Activated T-cell treated with anti-CD3 and anti-CD28 coated beads, Interleukin-2, amount 50 U/mL, for 72 hours (primary cell): ENCODE measurements at places on chromosomes 16 and 17.
A peak's percentile ranks its signal among the peaks of the same experiment; 100 is the strongest.

- DNase-seq, result no peak
Measured at GRCh38 chr16:78150233-78150632, 50.8 kb downstream of the WWOX start.

DNA sequence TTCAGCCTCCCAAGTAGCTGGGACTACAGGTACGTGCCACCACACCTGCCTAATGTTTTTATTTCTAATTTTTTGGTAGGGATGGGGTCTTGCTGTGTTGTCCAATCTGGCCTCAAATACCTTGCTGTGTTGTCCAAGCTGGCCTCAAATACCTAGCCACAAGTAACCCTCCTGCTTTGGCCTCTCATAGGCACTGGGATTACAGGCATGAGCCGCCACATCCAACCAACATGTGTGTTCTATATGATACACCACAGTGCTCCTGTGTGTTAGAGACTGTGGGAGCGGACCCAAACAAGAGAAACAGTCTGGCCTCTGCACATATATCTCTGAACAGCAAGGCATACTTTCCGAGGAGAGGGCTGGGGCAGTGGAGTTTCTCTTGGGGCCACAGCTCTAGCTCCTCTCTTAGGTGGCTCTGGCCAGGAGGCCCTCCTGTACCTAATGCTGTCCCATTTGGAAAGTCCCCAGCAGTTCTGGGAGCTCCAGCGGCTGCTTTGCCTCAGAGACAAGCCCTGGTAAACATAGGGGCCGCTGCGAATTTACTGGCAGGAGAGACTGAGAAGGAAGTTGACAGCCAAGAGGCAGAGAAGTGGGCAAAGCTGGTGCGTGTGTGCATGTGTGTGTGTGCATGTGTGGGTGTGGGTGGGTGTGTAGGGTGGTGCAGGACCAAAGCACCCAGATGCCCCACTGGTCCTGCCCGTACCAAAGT is 95.0 kb downstream of the RAB11FIP4 start:
- no peak for DNase-seq

DNA sequence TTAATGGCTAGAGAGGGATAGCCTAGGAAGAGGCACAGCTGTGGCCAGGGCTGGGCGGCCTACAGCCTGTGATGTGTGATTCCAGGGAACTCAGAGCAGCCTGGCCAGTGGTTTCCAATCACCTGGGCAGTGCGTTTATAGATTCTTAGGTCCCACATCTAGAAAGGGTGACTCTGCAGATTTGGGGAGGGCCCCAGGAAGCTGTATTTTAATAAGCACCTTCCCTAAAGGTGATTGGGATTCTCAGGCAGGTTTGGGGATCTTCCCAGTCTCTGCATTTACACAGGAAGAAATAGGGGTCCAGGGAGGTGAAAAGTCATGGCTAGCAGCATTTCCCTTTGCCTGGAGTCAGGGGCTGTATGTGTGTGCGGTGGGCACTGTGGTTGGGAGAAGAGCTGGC is 9.5 kb downstream of the SPNS2 start:
- DNase-seq, result no peak

- DNase-seq, result no peak
Measured at GRCh38 chr17:63974594-63975192, 2.0 kb upstream of the SCN4A start.

GRCh38 chr17:45145035-45145389 is 3.3 kb upstream of the HEXIM1 start:
- DNase-seq, result no peak

DNA sequence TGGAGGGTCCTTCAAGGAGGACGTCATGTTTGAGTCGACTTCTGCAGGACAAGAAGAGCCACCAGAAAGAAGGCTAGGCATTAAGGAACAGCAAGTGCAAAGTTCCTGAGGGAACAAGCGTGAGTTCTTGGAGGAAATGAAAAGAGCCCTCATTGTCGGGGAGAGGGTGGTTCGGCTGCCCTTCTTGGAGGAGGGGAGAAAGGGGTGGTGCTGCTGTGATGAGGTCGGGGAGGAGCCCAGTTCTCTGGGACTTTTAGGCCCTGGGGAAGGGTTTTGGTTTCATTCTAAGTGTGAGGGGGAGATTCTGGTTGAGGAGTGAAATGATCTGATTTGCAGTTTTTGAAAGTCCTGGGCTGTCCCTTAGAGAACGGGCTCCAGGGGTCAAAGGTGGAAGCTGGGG is 4.1 kb downstream of the BICDL2 start:
- no peak for DNase-seq

GRCh38 chr17:58059141-58059540 is 24.1 kb upstream of the DYNLL2 start:
- DNase-seq, result no peak

- no peak for DNase-seq
Measured at GRCh38 chr17:82849076-82849945, 9.5 kb upstream of the ZNF750 start.

- DNase-seq, result no peak
Measured at GRCh38 chr16:89202422-89203215, 2.3 kb upstream of the SLC22A31 start.

GRCh38 chr17:72353502-72353901 is 232.7 kb downstream of the SOX9 start:
- no peak for DNase-seq

GRCh38 chr17:62923258-62924150 is 42.5 kb upstream of the TANC2 start:
- DNase-seq, result no peak

- no peak for DNase-seq
Measured at GRCh38 chr17:69909389-69909788, 165.6 kb upstream of the KCNJ16 start.

DNA sequence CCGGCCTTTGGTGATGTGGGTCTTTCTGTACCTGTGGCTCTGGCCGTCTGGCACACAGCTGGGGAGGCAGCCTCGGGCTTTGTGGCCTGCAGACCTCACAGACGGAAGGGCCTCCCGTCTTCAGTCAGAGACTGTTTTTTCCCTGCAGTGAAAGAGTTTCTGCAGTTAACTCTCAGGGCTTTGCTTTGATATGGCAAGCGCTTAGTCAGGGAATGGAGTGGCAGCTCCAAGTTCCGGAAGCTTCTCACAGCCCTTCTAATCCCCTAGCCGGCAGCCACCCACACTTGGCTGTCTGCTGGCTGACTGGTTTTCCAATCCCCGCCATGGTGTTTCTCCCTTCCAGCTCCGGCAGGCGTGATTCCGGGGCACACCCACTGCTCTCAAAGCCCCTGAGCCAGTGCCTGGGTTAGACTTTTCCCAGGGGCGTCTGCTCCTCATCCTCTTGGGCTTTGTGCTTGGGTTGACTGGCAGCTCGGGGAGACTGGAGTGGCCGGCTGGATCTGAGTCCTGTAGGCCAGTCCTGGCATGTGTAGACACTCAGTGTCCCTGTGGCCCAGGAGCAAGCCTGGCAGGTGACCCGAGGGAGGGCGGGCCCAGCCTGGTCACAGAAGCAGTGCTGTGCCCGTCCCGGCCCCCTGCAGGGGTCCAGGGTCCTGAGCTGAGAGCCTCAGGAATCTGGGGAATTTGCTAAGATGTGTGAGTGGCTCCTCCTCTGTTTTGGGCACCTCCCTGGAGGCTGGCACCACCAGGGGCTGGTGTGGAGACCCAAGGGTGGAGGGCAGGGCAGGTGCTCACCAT is 29.9 kb downstream of the BAIAP2 start:
- no peak for DNase-seq

DNA sequence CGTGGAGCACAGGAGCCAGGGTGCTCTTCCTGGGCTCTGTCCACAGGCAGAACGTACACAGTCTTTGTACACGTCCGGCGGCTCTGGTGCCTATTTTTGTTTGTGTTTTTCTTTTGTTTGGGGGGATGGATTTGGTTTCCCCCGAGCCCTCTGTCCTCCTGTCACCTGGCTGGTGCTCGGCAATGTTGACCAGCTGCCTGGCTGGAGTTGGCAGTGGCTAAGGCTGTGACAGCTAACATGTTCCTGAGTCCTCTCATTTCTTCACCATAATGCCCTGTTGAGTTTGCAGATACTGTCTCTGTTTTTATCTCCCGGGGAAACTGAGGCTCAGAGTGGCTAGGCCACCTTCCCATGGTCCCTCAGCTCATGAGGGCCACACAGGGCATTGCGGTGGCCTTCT is 25.7 kb downstream of the MAPT start:
- DNase-seq, result no peak

DNA sequence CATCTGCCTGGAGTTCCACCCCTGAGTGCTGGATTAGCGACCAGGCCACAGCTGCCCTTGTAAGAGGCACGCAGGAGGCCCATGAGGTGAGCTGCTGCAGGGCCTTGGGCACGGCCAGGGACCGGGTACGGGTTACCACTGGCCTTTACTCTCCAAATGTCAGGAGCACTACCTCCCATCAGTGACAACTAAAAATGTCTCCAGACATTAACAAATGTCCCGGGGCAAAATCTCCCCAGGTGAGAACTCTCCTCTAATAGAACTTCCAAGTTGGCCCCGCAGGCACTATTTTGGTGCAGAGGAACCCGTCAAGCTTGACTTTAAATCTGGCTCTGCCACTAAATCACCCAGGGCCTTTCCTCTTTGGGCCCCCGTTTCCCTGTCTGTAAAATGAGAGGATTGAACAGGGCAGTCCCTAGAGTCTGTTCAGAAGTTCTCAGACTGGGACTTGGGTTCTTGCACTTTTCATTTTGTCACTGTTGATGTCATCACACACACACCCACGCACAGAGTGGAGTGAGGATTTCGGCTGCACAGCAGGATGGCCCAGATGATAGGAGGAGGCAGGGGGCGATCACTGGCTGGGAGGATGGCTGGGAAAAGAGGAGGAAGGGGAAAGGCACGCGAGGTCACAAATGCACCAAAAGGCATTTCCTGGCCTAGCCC is 24.5 kb upstream of the MAPT start:
- DNase-seq, result no peak

- DNase-seq, result peak; percentile 41
Measured at GRCh38 chr16:87951552-87952538, 611 bp downstream of the BANP start.

DNA sequence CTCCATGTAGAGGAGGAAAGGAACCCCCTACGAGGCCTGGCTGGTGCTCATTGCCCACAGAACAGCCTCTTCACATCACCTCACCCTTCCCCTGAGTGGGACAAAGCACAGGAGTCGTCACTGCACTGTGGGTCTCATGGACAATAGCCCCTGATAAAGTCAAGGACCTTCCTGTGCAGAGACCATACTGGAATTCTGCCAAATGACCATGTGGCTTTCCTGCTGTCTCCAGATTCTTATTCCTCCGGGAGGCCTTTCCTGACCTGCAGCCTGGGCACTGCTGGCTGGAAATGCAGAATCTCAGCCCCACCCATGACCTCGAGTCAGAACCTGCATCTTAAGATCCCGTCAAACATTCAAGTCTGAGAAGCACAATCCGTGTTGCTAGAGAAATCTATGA is 60.5 kb upstream of the ERN1 start:
- no peak for DNase-seq

DNA sequence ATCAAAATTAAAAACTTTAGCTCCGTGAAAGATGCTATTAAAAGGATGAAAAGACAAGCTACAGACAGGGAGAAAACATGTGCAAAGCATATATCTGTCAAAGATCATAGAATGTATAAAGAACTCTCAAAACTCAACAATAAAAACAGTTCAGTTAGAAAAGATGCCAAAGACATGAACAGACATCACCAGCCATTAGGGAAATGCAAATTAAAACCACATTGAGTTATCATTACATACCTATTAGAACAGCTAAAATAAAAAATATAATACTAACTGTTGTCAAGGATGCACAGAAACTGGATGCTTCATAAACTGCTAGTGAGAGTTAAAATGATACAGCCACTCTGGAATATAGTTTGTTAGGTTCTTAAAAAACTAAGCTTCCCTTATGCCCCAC is 58.8 kb downstream of the NFATC3 start:
- no peak for DNase-seq

DNA sequence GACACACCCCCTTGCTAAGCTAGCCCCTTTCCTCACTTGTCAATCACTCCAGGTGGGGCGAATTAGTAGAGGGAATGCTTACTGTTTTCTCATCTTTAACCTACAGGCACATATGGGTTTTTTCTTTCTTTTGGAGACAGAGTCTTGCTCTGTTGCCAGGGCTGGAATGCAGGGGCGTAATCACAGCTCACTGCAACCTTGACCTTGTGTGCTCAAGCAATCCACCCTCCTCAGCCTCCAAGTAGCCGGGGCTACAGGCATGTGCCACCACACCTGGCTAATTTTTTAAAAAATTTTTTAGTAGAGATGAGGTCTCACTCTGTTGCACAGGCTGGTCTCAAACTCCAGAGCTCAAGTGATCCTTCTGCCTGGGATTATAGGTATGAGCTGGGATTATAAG is 38.7 kb upstream of the RHBDL3 start:
- DNase-seq, result no peak

- DNase-seq, result no peak
Measured at GRCh38 chr17:78991906-78992532, 12.3 kb upstream of the LGALS3BP start.

DNA sequence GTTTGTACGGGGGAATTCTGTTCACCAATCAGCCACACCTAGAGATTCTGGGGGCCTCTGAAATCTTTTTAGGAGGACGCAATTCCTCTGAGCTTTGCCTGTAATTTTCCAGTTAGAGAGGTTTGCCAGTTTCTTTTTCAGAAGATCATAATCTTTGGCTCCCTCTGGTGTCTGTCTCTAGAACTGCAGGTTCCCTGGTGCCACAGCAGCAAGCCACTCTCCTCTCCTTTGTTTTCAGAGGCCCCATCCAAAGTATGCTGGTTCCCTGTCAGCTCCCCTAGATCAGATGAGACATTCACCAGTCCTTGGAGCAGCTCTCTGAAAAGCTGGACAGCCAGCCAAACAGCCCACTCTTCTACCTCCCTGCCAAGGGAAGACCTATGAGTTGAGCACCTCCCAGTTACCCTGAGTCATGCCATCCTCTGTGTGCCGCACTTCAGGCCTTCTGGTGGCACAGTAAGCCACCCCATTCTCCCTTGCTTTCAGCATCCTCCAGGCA is 36.1 kb downstream of the RNF112 start:
- DNase-seq, result peak; percentile 78

DNA sequence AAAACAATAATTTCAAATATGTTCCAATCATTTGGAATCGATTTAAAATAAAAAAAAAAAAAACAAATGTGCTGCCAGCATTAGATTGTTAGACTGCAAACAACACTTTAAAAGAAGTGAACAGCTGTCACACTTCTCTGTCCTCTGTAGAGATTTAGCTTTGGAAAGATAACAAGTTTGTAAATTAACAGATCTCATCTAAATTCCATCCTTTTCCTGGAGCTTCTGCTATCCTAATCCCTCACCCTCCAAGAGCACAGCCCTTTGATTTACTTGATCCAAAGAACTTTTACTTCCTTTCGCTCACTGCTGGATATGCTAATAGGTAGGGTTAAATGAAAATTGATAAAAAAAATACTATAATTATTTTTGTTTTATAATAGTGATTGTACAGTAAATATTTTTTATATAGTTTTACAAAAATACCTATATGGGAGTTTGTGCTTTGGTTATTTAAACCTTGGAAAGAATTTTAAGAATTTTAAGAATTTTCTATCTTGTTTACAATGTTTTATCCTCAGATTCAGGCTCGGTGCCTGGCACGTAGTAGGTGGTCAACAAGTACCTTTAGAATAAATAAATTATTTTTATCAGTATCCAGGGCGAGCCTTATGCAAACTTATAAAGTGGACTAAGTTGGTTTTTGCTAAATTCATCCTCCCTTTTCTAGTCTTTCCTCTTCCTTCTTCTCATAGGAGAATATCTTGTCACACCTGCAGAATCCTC is 21.6 kb downstream of the MAP2K6 start:
- DNase-seq, result no peak

- DNase-seq, result peak; percentile 27
Measured at GRCh38 chr17:28612936-28613872, 781 bp downstream of the RSKR start.
